ENCODE measurements at places on chromosomes 6 and 20.

GRCh38 chr6:166592821-166593220 is 6.3 kb upstream of the RAMACL start:
- DNase-seq: no peak

- no peak for DNase-seq
Measured at GRCh38 chr6:125149256-125150144, 4.1 kb upstream of the TPD52L1 start.

DNA sequence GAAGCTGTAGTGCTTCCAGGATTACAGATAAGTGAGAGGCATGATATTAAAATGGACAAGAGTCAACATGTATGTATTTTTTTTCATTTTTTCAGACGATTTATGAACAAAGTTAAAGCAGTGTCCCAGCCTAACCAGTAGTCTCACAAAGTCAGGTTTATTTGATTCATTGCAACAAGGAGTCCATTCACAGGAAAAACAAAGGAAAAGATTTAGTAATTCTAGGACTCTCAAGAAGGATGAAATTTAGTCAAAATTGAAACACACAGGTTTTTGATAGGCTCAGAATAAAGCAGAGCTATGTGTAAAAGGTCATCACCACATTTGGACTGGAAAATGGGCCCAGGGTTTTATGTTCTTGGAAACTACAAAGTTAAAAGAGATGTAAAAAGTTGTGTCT is 84.0 kb downstream of the ZNF133 start:
- DNase-seq: no peak

- no peak for DNase-seq
Measured at GRCh38 chr20:38298768-38299288, 5.1 kb upstream of the BPI start.

GRCh38 chr6:27806981-27807440 is 105.2 kb downstream of the OR2B2 start:
- DNase-seq: no peak

DNA sequence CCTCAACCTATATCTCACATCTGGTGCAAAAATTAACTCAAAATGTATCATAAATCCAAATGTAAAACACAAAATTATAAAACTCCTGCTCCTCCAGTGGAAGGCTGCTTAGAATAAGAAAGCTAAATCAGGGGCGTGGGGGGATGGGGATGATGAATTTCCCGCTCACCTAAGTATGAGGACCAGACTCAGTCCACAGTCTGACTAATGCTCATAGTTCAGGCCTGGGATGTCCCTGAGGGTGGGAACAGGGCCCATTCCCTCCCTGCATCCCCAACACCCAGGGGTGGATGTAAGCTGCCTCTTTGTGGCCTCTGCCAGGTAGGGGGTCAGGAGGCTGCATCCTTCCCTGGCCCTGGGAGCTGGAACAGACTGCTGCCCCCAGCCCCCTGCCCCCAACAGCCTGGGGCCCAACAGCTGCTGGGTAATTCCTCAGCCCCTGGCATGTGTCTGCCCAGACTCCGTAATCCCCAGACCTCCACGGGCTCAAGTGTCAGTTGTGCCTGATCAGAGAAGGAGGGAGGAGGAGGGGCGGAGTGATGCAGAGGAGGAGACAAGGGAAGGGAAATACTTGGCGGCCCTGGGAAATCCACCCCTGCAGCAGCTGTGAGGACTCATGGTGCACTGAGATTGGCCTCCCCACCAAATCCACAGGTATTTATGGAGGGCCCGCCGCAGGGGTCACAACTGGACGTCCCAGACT is 224.5 kb downstream of the PREX1 start:
- DNase-seq: no peak
